Stimulated activated CD4-positive, alpha-beta T cell treated with anti-CD3 and anti-CD28 coated beads, Interleukin-1b, Interleukin-23, amount 100 ng/mL, for 1 hour (primary cell): ENCODE measurements at places on chromosomes 1 and 21.

DNA sequence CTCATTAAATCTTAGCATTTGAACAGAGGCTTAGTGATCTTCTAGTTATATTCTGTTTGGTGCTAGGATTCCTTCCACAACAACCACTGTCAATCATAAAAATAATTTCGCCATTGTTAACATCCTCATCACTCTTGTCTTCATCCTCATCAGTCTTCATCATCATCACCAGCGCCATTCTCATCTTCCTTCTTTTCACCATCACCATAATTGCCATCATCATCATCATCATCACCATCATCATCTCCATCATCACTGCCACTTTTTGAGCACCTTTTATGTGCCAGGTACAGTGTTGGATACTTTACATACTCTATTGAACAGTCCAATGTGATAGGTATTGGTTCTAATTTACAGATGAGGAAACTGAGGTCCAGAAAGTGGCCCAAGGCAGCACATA is 245.7 kb downstream of the PTPRU start:
- DNase-seq = no peak

DNA sequence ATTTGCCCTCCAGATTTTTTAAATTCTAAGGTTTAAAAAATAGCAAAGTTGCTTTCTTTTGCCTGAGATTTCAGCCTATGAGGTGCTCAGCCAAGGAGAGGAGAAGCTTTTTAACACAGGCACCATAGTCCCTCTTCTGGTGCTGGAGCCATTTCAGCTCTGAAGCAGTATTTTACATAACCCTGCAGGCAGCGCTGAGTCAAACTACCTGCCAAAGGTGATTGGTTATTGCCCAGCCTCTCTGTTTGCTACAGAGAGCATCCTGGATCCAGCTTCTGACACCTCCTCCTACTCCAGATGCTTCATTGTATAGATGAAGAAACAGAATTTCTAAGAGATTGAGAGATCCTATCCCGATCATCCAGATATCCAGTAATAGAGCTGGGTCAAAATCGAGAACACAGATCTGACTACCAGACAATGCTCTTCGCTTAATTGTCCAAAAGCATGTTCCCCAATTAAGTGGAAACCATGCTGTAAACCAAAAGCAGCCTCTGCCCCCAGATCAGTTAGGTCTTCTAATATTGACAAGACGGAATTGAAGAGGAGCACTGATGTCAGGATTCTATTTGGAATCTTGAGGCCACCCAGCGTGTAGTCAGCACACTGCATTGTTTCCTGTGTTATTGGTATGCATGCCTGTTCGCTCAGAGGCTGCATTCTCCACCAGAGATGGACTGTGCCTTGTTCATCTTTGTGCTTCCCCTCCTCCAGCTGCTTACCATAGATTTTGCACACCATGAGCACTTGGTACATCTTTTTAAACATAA is 22.1 kb downstream of the RGS8 start:
- no peak for DNase-seq

DNA sequence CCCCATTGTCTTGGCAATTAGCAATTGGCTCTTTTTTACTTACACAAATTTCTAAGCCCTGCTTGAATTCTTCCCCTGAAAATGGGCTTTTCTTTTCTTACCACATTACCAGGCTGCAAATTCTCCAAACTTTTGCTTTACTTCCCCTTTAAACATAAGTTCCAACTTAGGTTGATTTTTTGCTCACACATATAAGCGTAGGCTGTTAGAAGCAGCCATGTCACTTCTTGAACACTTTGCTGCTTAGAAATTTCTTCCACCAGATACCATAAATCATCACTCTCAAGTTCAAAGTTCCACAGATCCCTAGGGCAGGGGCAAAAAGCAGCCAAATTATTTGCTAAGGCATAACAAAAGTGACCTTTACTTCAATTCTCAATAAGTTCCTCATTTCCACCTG is 35.4 kb upstream of the KCNH1 start:
- DNase-seq = no peak

DNA sequence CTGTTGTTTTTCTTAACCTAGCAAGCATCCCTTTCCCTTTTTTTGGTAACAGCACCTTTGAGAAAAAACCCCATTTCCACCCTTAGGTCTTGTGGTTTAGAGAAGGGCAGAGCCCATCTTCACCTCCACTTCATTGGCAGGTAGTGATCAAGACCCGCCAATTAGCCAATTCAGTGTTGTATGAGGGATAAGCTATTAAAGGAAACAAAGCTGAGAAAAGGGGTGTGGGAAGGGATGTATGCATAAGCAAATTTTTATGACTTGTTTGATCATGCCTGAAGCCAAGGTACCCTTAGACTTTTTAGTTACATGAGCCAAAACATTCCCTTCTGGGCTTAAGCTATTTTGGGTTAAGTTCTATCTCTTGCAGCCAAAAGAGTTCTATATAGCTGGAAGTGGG is 3.6 kb upstream of the ZNF697 start:
- DNase-seq = no peak

GRCh38 chr1:161166669-161167548 is 683 bp downstream of the PPOX start:
- DNase-seq = no peak

- no peak for DNase-seq
Observed at GRCh38 chr1:172449585-172450523, 6.0 kb upstream of the PIGC start.

DNA sequence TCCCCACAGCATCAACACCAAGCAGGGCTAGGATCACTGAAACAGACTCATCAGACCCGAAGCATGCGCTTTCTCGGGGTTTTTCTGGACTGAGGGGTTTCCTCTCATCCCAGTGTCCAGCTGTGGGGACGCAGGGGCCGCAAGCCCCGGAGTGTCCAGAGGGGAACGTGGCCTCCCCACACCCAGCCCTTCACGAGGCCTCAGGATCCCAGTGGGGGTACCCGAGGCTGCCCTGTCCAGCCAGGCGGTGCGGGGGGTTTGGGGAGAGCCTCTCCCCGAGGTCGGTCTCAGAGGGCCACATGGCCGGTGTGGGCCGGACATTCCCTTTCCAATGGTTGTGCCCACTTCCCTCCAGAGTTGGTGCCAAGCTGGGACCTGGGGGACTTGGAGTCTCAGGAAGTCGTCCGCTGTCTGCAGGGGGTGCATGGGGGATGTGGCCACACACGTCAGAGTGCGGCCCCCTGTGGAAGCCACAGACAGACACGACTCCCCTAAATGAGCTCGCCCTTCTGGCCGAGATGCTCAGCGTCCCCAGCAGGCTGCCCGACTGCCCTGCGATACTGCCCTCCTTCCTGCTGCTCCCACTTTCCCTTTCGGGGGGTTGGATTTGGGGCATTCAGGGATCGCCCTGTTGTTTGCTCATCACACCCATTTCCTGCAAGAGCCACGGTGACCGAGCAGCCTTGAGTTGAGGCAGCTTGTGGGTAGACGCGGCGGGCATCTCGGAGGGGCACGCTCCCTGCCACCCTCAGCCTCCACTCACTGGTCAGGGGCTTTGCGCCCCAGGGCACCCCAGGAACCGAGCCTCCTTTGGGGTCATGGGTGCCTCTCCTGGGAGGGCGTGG is 4.1 kb downstream of the COL6A1 start:
- no peak for DNase-seq

DNA sequence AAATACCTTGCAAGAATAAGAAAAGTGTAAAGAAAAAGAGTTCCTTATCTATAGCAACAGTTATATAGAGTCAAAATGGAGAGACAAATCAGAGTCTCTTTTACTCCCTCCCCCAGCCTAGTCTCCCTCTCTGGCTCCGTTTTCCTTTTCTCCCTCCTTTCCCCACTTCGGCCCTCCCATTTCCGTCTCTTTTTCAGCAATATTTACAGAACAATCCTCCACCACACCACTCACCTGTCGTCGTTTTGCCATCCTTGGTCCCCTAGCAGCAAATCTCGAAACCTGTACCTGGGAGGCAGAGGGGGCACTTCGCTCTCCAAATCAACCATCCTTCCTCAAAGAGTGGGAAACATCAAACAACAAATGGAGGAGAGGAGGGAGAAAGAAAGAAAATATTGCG is 259 bp downstream of the KCNT2 start:
- no peak for DNase-seq

- DNase-seq = no peak
Observed at GRCh38 chr1:44660176-44660575, 14.1 kb downstream of the TMEM53 start.
